ENCODE measurements at places on chromosomes 5 and 9.

- DNase-seq, result no peak
Observed at GRCh38 chr5:170266570-170267381, 30.8 kb downstream of the LCP2 start.

- DNase-seq, result peak; percentile 5
Observed at GRCh38 chr5:112492291-112492690, 73.2 kb upstream of the EPB41L4A start.

DNA sequence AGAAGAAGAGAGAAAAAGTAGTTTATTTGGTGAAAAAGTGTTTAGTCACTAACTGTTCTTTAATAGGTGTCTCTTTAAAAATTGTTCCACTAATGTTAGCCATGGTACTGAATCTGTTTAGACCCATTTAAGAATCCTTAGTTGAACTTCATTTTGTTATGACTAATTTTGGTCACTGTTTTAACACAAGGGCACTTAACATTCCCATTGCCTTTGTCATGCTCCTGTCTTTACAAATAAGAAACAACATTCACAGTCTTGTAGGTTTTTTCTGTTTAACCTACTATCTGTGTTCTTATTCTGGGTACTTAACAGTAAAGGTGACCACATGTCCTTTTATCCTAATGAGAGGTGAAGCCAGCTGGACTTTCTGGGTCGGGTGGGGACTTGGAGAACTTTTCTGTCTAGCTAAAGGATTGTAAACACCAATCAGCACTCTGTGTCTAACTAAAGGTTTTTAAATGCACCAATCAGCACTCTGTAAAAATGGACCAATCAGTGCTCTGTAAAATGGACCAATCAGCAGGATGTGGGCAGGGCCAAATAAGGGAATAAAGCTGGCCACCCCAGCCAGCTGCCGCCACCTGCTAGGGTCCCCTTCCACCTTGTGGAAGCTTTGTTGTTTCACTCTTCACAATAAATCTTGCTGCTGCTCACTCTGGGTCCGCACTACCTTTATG, 116.7 kb downstream of the WDR70 start:
- DNase-seq, result no peak

DNA sequence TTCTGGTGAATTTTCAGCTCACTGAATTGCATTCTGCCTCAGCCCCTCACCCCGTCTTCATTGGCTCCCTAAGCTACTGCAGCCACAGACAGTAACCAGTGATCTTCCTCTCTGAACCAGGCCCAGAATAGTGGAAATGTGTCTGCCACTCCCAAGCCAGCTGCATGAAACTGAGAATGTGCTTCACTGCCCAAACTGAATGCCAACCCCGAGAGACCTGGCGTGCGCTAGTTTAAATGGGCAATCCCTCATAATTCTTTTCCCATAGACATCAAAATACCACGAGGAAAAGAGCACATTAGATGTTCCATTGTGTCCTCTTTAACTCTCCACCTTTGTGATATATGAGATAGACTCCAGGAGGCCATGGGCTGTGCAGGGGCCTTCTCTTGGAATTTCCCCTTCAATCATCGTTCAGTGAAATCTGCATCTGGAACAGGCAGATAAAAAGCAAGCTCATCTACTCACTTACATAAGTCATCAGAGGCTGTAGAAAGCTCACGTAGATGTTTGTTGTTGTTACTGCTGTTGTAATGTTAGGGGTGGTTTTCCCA, 320.2 kb downstream of the NFIB start:
- no peak for DNase-seq

DNA sequence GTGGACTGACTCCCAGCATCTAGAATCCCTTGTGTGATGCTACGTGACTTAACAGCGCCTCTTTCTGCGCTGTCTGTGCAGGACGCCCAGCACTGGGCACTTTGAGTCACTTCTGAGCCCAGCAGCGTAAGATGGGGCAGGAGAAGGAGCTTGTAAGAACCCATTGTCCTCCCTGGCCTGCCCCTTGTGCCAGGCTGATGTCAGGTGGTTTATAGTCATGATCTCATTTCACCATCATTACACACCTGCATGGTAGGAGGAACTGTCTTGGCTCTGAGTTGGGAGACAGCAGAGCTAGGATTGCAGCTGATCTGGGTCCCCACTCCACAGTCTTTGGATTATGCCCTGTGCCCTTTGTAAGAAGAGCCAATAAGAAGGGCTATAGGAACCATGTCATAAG, 12.2 kb downstream of the ERGIC1 start:
- no peak for DNase-seq

GRCh38 chr9:94705162-94705702, 21.3 kb upstream of the AOPEP start:
- no peak for DNase-seq

- DNase-seq, result no peak
Observed at GRCh38 chr9:110081395-110081794, 126.6 kb downstream of the C9orf152 start.

DNA sequence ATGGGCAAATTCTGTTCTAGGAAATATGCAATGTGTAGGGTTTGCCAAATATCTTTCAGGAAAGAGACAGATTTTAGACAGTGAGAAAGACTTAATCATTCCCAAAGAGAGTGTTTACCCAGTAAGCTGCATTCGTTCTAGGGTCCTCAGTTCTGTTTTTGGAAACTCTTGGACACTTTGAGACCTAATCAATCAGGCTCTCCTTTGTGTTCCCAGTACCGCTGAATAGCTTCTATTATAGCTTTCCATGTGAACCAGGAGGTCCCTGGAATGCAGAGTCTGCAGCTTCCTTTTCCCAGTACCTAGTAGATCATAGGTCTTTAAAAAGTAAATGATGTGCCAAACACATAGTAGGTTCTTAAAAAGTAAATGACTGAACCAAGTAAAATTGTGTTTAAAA, 11.4 kb upstream of the SPINK1 start:
- no peak for DNase-seq

GRCh38 chr5:153902016-153902415, 136.7 kb downstream of the FAM114A2 start:
- no peak for DNase-seq
